ENCODE measurements at places on chromosomes 11 and 22. TPM values are rescaled to one million over a fixed set of nuclear protein-coding genes. Genes with fewer than 3 reads are reported as not detected.

The SEPTIN5 gene
- 0.38 TPM for total RNA-seq

The TEX12 gene
- total RNA-seq, result not detected

The BMAL1 gene
- total RNA-seq, result 19.0 TPM

The ZDHHC8 gene
- total RNA-seq, result 87.0 TPM

The C11orf16 gene
- not detected for total RNA-seq

The B4GALNT4 gene
- 0.42 TPM for total RNA-seq

The SLCO2B1 gene
- total RNA-seq, result not detected

The STARD10 gene
- 11.4 TPM for total RNA-seq

The BIRC3 gene
- 177 TPM for total RNA-seq

The ZP1 gene
- not detected for total RNA-seq

All from activated CD8-positive, alpha-beta memory T cell treated with anti-CD3 and anti-CD28 coated beads for 36 hours (primary cell).